ENCODE measurements at places on chromosomes 4 and X.

DNA sequence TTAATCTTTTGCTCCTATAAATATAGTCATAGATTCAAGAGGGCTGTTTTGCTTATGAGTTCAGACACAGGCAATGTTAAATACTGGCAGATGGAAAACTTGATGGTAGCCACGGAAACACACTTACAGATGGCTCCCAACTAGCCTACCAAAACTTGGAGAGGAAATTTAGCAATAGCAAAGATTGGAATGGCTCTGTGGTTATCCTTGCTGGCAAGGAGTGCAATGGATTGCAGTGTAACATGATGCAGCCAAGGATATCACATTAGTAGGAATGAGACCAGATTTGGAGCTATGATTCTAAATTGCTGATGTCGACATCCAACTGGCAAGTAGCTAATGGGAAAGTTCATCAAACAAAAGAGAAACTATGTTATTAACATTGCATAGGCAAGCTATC is 791.0 kb upstream of the DIAPH2 start:
- no peak for DNase-seq

- DNase-seq: no peak
Measured at GRCh38 chrX:48468247-48468671, 1.8 kb downstream of the SLC38A5 start.

DNA sequence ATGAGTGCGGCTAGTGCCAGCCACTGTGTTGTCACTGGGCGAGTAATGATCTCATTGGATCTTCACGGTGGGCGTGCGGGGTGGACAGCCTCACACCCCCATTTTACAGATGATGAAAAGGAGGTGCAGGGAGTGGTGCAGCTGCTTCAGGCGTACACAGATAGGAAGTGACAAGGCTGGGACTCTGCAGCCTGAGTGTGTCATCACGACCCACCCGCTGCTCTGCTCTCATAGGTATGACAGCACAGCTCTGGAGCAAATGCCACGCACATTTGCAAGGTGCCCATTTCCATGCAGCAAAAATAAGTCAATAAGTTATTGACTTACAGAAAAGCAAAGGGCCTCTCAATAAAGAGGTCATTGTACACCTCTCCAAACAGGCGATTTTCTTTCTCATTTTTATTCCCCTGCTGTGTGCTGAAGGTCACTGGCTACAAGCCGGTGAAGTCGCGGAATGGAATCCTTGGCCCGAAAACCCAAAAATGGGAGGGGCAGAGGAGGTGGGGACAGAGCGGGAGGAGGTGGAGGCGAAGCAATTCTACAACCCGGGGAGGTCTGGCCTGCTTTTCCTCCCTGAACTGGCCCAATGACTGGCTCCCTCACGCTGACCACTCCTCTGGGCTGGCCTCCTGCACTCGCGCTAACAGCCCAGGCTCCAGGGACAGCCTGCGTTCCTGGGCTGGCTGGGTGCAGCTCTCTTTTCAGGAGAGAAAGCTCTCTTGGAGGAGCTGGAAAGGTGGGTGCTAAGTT is at the start of gene SOD3:
SOD3 (plus strand) TSS at position 658 of the 750 bp plus-strand sequence. CDS start 3,949 bp downstream, outside the sequence.
- DNase-seq: no peak

DNA sequence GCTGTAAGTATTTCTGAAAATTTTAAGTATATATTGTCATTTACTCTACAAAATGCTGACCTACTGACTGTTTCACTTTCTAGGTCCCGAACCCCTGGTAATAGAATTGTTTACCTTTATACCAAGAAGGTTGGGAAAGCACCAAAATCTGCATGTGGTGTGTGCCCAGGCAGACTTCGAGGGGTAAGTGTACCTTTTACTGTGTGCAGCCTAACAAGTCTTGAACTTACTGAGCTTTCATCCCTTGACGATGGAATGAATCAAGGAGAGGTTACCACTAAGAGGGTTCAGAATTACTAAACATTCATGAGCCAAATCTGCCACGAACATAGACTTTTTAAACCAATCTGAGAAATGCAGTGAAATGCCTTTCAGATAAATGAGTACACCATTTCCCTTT is 1.6 kb downstream of the RPL34 start:
- no peak for DNase-seq

DNA sequence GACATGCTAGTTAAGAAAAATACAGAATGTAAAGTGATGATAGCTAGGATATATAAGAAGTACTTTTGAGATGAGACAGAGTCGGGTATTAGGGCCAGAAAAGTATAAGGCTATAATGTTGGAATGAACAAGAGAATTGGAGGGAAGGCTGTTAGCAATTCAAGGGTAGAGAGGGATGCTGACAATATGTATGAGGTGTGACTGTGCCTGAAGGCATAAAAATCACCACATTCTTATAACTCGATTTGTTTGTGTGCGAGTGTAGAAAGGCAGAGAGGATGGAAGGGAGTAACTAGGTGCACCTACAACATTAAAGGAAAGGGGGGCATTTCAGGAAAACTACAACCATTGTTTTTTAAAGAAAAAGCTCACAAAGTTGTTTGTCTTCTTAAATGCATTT is 86.0 kb downstream of the FAT4 start:
- no peak for DNase-seq

DNA sequence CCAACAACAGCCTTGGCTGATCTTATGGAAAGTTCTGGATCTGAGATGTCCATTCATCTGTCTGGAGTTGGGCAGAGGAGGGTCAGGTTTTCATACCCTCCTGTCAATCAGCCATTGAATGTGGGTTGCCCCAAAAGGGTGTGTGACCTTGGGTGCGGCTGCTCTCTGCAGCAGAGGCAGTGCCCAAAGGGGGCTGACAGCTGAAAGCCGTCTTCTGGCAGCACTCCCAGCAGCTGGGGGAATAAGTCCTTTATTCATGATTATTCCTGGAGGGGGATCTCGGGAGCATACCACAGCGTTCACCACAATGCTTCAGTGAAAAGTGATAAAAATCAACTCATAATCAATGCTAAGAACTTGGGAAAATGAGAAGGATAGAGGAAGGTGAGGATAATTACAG is 54.7 kb downstream of the OTC start:
- no peak for DNase-seq

DNA sequence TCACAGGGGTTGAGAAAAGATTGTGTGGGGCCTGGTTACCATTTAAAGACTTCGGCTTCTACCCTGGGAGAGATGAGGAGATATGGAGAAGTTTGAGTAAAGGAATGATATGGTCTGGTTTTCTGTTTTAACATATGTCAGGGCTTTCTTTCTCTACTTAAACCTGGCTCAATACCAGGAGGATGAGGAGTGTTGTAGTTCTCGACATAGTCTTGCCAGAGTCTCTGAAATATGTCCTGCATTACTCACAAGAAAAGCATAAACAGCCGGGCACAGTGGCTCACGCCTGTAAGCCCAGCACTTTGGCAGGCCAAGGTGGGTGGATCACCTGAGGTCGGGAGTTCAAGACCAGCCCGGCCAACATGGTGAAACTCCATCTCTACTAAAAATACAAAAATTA is 16.4 kb upstream of the ACE2 start:
- DNase-seq: no peak

GRCh38 chrX:79080141-79080540 is 64.3 kb upstream of the GPR174 start:
- DNase-seq: no peak

DNA sequence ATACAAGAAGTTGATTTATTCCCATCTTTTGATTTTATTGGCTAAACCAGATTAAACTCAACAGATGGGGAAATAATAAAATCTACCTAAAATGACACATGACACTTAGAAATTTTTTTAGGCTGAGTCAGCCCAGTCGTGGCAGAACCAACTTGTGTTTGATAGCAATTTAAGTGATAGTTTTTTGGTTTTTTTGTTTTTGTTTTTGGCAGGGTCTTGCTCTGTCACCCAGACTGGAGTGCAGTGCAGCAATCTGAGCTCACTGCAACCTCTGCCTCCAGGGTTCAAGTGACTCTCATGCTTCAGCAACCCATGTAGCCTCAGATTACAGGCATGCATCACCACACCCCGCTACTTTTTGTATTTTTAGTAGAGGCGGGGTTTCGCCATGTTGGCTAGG is 370.3 kb upstream of the NOCT start:
- no peak for DNase-seq

GRCh38 chr4:73435984-73436383 is at the start of gene AFP:
TSS of gene AFP (plus strand) at chr4:73436221. CDS start at chr4:73436263, 42 bp downstream.
- DNase-seq: no peak

GRCh38 chrX:131677655-131678628 is 134.1 kb downstream of the OR13H1 start:
- no peak for DNase-seq

DNA sequence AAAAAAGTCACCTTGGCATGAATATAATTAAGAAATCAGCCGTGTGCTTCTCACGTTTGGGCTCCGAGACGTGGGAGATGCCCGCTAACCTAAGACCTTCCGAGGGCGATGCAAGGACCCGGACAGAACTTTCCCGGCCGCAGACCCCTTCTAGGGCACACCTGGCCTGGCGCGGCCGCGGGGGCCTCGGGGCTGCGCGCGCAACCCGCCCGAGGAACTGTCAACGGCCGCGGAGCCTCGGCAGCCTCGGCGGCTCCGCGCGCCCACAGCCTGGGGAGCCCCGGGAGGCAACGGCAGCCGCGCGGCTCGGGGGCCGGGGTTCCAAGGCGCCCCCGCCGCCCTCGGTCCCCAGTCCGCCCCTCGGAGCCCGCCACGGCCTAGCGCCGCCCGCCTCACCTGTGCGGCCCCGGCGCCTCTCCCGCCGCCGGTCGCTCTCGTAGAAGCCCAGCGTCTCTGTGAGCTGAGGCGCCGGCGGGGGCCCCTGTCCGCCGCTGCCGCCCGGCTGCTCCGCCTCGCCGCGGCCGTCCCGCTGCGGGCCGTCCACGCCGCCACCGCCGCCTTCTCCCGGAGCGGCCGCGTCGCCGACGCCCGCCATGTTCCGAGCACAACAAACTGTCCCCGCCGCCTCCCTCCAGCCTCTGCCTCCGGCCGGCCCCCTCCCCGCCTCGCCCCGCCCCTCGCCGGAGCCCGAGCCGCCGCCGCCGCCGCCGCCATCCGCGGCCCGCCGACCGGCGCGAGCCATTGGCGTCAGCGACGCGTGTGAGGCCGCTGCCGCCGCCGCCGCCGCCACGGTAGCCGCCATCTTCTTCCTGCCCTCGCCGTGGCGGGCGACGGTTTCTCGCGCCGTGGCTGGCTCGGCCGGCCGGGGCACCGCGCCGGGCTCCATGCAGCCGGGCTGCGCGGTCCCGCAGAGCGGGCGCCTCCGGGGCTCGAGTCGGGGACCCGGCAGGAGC is at the start of gene TAPT1:
TAPT1 (minus strand) TSS at position 609 of the 953 bp plus-strand sequence; CDS start at position 595, 14 bp downstream.
- no peak for DNase-seq

Data from non-pigmented ciliary epithelial cell (primary cell).